ENCODE measurements at places on chromosomes 7 and 10. TPM values are rescaled to one million over a fixed set of nuclear protein-coding genes. Genes with fewer than 3 reads are reported as not detected.

DNA sequence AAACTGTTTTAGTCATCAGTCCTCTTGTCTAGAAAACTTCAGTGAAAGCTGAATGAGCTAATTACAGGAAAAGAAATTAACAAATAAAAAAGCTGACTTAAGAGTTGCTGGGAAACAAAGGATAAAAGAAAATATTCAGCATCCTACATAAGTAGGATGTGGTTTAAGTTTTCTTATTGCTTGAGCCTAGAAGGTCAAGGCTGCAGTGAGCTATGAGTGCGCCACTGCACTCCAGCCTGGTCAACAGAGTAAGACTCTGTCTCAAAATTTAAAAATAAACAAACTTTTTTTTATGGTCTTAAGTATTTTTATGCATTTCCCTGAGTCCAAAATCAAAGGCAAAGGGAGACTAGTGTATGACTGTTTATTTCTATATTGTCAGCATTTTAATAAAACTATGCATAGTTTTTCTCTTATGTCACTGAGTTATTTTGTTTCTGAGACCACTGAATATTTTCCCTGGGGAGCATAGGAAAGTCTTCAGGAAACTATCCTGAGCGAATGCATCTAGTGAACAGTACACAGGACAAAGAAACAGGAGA, 40.0 kb upstream of the LRRN3 start:
- no peak for DNase-seq

Gene JAKMIP3
- polyA plus RNA-seq: 0.97 TPM

- DNase-seq: no peak
These were observed 1.2 kb downstream of the TECPR1 start for GRCh38 chr7:98250789-98251188.

DNA sequence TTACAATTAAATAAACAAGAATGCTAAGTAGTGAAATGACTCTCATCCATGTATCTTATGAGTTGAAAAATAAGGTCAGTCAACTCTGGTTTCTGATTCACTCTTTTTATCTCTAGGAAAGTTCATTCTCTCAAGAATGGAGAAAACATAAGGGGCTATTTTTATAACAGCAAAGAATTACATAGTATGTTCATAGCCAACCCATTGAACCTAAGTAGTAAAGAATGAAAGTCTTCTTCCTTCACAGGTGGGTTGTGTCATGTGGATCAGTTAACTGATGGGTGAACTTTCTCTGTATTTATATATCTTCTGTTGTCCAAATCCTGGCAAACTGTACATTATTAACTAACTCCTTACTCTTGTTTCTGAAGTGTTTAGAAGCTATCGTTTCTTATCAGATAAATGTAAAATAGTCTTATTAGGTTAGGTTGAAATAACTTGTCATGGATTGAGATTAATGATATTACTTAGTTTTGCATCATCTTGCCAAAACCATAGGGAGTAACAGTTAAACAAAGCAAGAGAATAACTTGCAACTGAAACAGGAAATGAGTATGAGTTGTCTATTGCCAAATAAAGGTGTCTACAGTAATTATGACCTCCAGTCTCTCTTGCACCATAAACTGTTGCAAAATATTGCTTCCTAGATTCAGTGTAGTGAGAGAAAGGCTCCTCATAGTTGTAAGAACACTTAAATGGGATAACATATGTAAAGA, 86.8 kb downstream of the ANKRD7 start:
- no peak for DNase-seq

DNA sequence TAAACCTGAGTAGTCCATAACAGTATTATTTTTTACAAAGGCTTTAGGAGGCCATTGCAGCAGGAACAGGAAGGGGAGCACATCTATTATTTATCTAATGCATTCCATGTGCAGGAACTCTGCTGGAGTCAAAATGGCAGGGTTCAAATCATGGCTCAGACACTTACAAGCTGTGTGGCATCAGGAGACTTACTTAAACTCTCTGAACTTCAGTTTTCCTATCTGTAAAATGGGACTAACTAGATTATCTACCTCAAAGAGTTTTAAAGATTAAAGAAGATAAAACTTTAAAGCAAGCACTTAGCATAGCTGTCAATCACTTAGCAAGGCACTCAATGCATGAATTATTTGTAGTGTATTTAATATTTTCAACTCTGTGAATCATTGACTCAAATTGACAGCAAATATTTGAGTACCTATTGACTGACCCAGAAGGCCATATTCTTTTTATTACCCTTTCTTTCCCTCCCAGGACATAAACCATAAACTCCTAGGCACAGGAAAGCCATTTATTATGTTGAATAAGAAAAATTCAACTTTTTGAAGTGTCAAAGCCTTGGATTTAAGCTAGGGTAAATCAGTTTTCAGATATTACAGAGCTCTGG, 115.8 kb upstream of the FAM204A start:
- no peak for DNase-seq

Gene MKX
- polyA plus RNA-seq: 11.2 TPM

- no peak for DNase-seq
These were observed 74.5 kb downstream of the HPSE2 start for GRCh38 chr10:99161165-99161564.

- no peak for DNase-seq
These were observed 23.3 kb upstream of the GPR22 start for GRCh38 chr7:107446531-107446930.

Gene SAP25
- polyA plus RNA-seq: not detected

DNA sequence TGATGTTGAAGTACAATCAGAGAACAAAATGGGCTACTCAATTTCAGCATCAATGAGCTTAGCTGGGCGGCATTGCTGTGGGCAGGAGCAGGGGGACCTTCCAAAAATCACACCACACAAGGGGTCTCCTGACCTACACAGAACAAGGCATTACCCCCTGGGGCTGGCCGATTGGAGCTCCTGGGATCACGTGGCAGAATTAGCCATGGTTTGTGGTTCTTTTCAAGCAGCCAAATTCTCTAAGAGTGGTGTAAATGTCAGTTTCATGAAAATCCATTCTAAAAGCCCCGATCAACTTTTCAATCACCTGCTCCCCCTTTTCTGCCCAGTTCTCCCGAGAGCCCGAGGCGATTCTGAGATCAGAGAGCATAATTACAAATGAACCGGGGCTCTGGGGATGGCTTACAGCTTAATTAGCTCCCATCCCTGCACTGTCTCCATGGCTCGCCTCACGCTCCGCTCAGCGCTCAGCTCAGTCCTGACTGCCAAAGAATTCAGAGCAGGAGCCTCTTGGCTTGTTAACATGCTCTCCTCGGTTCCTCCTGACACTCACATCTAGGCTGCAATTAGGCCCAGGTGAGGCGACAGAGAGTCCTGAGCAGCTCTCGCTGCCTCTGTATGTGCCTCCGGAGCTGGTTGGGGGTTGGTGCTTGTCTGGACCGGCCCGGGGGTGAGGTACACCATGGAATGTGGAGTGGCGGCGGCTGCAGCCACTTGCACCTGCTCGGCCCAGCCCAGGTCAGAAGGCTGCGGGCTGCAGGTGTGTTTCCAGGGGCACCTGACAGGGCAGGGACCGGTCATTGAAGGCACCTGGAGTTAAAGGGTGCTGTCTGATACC, 111.8 kb downstream of the WDR11 start:
- no peak for DNase-seq

DNA sequence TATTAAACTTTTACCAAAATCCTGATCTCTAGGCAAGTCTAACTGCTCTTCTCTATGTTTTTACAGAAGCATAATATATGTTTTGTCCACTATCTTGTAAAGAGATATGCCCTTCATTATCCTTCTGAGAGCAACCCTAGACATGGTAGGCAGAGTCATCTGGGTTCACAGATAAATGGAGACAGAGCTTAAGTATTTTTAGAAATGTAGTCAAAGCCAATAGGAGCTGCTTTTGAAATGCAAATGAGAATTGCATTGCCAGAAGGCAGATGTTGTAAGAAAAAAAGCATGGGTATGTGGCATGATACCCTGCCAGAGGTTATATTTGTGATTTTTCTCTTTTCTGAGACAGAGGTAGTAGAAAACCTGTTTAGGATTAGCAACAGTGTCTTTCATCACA, 964.8 kb downstream of the SORCS3 start:
- no peak for DNase-seq

- no peak for DNase-seq
These were observed 98.6 kb downstream of the NKX6-2 start for GRCh38 chr10:132687181-132687892.

GRCh38 chr7:13829231-13829630, 160.2 kb downstream of the ETV1 start:
- no peak for DNase-seq

Gene SH3PXD2A
- polyA plus RNA-seq: 29.3 TPM

DNA sequence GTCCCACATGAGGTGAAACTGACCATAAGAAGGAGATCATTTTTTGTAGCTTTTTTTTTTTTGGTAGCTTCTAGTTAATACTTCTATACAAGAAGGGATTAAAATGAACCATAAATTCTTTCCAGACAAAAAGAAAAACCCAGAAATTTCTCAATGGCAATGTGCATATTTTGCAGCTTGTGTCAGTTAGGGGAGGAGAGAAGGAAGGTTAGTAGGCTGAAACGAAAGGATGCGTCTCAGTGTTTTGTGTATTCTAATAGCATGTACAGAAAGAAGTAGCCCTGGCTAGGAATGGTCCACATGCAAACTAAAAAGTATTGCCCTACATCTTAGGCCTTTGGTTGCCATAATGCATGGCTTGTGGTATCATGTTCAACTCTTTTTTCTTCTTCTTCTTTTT, 90.6 kb downstream of the CACNB2 start:
- no peak for DNase-seq

Gene DIP2C
- 12.7 TPM for polyA plus RNA-seq

Gene CRYGN
- polyA plus RNA-seq: 0.24 TPM

Measured in ovary (tissue), 10 donors.